Endothelial cell of umbilical vein (primary cell): ENCODE measurements at places on chromosomes 2 and 18. TPM values are rescaled to one million over a fixed set of nuclear protein-coding genes. Genes with fewer than 3 reads are reported as not detected.

CFAP221 gene
- not detected in 2 replicates for total RNA-seq

GRCh38 chr18:3836483-3837335, 386.7 kb downstream of the TGIF1 start:
- DNase-seq, result no peak

MOGAT1 gene
- total RNA-seq, result not detected in 2 replicates

DNA sequence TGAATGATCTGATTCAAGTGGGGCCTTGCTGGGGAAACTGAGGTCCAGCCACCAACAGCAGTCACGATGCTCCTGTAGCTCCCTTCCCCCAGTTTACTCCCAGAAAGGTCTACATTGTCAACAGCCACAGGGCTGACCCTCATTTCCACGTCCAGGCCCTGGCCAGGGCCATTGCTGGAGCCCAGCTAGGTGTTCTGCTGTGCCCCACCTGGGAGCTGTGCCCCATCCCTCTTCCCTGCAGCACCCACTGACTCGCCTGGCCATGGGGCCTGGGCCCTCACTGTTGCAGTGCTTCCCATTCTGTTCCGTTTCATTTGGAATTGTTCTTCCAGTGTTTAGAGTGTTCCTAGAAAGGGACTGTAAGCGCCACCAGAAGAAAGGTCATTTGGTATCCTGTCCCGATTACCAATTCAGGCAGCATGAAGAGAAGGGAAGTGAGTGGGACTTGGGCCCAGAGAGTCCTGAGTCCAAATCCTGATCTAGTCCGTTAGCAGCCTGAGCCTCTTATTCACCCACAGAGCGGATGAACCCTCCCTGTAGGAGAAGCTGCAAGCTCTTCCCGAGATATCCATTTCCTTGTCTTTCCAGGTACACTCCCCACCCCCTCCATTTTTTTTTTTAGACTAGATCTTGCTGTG, 73.1 kb upstream of the HPCAL1 start:
- DNase-seq, result no peak

- DNase-seq, result no peak
These were observed 111.8 kb downstream of the B3GNT2 start for GRCh38 chr2:62307469-62308389.

TMEM169 gene
- total RNA-seq, result 0.20 TPM in 1 of 2 replicates, not detected in the other

DNA sequence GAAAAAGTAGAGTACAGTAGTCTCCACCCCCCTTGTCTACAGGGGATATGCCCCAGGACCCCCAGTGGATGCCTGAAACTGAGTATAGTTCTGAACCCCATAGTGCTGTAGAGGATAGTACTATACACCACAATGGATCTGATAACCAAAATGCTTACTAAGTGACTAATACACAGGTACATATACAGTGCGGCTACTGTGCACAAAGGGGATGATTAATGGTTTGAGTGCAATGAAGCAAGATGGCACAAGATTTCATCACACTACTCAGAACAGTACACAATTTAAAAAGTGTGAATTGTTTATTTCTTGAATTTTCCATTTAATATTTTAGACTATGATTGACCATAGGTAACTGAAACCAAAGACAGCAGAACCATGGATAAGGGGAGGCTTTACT, 446.9 kb upstream of the NRP2 start:
- DNase-seq, result no peak

DNA sequence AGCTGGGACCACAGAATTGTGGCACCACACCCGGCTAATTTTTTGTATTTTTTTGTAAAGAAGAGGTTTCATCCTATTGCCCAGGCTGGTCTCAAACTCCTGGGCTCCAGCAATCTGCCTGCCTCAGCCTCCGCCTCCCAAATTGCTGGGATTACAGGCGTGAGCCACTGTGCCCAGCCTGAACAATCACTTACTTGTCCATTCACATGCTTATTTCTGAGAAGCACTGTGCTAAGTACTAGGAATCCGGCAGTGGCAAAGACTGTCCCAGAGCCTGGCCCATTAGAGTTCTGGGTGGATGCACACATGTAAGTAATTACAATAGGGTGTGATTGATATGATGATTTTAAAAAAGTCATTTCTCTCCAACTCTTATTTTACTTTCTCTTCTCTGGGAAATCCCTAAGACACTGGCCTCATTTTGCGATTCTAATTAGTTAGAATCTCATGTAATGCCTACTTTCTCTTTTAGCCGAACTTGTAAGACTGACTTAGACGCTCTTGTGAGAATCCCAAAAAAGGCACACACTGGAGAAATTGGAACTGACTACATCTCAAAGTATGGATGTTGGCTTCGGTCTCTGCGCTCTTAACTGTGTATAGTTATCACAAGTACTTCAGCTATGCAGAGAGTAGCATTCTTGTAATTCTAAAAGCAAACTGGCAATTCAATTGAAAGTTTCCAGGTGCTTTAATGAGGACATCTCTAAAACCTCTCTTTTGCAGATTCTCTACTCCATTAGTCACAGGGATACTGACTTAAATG, 567.7 kb downstream of the DCC start:
- no peak for DNase-seq

DSG1 gene
- total RNA-seq, result not detected in 2 replicates

GALM gene
- total RNA-seq, result 5.4 and 6.1 TPM in 2 replicates

GAREM1 gene
- 1.0 and 1.1 TPM in 2 replicates for total RNA-seq

DNA sequence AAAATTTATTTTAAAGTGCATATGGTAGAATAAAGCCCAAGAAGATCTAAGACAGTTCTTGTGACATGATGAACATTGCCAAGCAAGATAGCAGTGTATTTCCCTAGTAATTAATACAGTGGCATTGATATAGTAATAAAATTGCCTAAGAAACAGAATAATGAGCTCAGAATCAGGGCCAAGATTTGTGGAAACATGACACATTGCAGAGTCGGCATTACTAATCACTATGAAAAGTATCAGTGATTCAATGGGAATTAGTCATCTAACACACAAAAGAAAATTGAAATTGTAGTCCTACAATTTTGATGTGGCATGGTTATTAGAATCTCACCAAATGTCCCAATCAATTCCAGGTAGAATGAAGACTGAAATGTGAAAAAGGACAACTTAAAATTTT, 243.0 kb upstream of the CYRIA start:
- DNase-seq, result no peak

DNA sequence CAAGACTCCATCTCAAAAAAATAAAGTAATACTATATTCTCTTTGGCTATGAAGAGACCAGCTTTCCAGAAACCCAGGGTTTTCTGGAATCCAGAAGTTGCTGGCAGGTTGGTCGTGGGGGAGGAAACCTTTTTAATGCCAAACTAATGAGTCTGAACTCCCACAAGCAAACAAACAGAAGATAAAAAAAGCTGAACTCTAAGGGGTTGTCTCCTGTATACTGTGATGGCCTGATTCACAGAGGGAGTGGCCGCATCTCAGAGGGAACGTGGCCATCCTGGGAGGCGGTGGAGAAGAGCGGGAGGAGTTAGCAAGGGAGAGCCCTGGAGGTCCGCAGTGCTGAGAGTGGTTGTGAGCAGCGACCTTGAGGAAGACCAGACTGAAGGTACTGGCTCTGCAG, 36.1 kb downstream of the LIMS1 start:
- no peak for DNase-seq

GRCh38 chr2:197238043-197238365, 72.6 kb downstream of the ANKRD44 start:
- no peak for DNase-seq
